Stimulated activated CD8-positive, alpha-beta memory T cell treated with anti-CD3 and anti-CD28 coated beads, Interleukin-4, amount 100 ng/mL, for 4 hours (primary cell): ENCODE measurements at places on chromosomes 2 and 18.

DNA sequence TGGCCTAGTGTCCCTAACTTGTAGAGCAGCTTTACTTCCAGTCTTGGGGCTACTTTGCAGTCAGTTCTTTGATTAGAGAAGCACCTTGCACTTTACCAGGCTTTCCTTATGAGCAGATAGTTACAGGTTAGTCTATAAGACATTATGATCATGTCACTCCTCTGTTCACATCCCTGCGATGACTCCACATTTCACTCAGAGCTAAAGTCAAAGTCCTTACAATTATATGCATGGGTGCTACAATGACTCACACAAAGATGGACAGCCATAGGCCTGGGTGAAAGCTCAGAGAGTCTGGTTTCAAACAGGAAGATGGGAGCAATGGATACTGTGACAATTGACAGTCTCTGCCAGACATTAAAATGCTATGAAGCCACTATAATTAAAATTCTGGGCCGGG lies 27.1 kb upstream of the SSB start:
- DNase-seq = no peak

DNA sequence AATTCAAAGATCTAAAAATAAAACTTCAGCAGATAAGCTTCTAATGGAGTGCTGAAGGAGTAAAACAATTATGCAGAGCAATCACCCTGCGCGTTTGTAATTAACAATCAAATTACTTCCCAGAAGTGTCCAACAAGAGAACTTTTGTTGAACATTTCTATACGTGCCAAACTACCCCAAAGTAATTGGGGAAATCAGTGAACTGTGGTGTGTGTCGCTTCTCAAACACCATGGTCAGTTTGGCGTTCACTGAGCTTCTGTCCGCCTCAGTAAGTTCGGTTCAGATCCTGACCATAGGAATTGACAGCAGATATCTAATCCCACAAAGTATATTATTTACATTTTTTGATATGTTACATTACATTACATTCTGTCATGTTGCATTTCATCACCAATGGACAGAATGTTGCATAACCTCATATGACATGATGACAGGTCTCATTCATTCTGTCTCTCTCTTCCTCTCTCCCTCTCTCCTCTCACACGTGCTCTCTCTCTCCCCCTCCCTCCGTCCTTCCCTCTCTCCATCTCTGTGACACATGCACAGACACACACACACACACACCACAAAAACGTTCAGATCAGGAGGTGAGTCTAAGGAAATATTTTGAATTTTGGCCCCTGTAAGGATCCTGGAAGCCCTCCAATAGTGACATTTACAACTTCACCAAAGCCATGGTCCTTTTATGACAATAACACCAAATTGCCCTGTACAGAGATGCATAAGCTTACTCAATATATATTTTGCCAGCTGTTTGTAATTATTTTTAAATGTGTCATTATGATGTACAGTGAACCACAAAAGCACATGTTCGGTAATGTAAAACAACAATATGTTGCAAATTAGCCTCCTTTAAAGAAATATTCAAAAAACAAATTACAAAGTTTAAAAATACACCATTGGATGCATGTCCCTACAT lies 269.2 kb downstream of the FIGN start:
- no peak for DNase-seq

GRCh38 chr18:2143636-2144035 lies 427.7 kb downstream of the METTL4 start:
- DNase-seq = no peak

- no peak for DNase-seq
These were observed 25.7 kb upstream of the LPIN1 start for GRCh38 chr2:11720752-11721151.

DNA sequence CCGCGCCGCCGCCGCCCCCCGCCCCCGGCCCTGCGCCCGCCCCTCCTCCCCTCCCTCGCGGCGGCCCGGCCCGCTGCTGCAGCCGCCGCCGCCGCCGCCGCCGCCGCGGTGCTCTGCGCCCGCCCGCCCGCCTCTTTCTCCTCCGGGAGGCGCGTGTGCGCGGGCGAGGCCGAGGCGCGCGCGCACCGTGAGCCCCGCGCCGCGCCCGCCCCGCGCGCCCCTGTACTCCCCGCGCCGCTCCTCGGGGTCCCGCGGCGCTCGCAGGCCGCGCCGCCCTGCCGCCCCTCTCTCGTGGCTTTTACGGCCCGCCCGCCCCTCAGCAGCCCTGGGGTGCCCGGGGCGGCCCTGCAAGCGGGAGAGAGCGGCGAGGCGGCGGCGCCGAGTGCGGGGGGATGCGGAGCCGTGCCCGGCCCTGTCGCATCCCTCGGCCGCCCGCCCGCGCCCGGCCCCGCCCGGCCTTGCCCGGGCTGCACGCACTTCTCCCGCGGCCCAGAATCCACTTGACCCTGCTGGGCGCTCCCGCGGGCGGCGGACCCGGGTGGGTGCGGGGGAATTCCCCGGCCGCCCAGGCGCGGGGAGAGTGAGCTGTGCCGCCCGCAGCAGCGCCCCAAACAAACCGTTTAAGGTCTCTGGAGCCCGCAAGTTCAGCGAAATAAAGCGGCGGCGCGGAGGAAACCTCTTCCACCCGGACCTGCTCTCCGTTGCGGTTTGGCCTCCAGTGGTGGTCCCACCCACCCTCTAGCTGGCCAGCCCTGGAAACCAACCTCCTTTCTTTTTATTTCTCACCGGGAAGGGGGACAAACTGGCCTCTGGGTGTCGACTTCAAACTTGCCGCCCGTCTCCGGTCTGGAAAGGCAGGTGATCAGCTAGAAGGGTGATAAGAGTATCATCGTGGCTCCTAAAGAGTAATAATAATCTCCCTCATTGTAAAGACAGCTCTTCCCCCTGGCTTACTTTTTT lies 37.4 kb downstream of the AFF3 start:
- DNase-seq = no peak

GRCh38 chr2:18169121-18169892 lies 290.8 kb downstream of the KCNS3 start:
- DNase-seq = no peak

GRCh38 chr2:128752691-128753263 lies 434.1 kb upstream of the HS6ST1 start:
- no peak for DNase-seq

GRCh38 chr2:134368009-134368817 lies 114.3 kb downstream of the MGAT5 start:
- no peak for DNase-seq

- DNase-seq = no peak
These were observed 4.3 kb downstream of the SOCS6 start for GRCh38 chr18:70293166-70293565.

DNA sequence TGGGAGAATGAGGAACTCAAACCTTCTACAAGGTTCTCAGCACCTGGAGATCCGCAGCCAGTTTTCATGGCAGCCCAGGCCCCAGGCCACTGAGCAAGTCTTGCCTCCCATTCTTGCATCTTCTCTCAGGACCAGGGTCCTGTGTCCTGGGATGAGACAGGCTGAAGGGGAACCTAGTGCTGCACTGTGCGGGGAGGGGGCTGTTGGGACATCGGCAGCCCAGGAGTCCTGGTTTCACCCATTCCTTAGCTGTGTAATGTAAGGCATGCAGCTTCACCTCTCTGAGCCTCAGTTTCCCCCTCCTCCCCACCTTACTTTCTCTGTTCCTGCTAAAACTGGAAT lies 43.9 kb downstream of the TNS1 start:
- no peak for DNase-seq

- no peak for DNase-seq
These were observed 235.0 kb upstream of the HNMT start for GRCh38 chr2:137729305-137729704.

DNA sequence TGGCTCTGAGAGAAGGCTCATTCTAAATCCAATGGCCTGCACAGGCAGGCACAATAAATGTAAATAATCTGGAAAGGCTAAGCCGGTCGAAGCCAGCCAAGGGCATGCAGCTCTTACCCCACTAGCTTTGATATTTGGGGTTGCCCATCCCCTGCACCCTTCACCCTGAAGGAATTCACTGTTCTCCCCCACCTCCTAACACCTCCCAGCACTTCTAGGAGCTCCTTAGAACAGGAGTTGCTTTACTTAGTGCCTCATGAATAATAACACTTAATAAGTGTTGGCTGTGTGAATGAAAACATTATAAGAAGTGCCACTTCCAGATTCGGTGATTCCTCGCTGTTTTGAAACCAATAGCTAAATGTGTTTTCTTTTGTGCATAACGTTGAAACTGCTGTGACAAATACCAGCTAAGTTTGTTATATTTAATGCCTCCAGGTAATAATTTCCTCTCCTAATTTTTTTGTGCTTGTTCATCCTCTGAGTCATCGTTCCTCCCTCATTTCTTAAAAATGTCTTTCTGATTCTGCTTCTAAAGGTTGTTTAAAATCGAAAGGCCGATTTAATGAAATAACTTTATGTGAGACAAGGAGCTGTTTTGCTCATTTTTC lies 458.8 kb downstream of the METTL4 start:
- DNase-seq = no peak

DNA sequence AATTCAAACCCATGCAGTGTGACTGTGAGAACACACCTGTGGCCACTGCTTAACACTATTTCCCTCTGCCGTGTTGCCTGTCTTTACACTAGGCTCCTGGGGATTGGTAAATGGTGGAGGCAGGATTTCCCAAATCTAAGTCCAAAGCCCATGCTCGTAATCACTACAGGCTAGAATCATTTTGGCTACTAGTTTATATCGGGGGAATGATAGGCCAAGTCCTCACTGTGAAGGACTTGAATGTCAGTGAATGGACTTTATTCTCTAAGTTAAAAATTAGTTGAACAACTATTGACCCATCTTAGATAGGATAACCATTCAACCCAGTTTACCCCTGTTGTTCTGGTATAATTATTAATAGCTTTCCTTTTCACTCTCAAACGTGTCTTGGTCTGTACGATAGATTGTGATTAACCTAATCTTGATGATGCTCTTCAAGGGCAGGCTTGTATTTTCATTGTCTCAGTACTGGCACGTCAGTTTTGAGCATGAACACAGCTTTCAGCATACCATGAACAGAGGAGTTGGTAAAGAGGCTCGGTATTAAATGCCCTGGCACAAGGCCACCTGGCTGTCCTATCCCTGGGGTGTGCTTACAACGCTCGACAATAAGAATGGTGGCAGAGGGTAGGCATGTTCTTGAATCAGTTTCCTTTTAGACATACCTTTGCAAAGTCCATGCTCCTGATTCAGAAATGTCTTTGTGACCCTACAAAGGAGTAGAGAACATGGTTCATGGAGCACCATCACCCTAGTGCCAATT lies 148.8 kb downstream of the RTN4 start:
- DNase-seq = no peak

DNA sequence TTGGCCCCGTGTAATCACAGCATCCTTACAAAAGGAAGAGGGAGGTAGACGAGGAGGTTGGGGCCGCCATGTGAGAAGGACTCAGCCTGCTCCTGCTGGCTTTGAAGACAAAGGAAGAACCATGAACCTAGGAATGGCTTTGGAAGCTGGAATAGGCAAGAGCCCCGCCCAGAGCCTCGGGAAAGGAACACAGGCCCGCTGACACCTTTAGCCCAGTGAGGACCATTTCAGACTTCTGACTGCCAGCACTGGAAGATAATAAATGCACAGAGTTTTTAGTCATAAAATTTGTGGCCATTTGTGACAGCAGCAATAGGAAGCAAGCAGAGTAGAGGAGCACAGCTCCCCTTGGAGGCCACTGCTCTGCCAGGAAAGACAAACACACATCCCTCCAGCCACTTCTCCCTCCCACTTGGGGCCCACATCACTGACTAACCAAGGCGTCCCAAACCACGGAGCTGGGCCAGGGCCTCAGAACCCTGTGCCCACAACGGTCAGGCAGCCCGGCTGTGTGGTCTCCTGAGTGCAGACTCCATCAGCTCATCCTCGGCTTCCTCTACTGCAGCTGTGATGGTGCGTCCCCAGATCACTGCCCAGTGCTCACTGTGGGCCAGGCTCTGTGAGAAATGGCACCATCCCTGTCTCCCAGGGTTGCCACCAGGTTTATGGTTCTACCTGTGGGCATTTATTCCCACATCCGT lies 39.7 kb downstream of the TFCP2L1 start:
- no peak for DNase-seq

GRCh38 chr2:55155206-55155605 lies 76.9 kb downstream of the CLHC1 start:
- DNase-seq = no peak

DNA sequence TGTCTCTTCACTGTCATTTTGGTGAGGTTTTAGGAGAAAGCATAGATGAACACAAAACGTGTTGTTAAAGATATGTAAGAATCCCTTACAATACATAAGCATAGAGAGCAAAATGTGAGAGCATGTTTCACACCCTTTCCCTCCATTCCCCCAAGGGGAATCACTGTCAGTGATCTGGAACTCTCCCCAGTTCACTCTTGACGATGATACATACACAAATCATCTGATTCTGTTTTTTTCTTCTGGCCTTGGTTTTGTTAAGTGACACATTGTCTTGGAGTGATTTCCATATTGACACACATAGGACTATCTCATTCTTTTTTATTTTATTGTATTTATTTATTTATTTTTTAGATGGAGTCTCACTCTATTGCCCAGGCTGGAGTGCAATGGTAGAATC lies 53.7 kb upstream of the TANC1 start:
- DNase-seq = no peak
